ENCODE measurements at places on chromosomes 4 and X. TPM values are rescaled to one million over a fixed set of nuclear protein-coding genes. Genes with fewer than 3 reads are reported as not detected.

DNA sequence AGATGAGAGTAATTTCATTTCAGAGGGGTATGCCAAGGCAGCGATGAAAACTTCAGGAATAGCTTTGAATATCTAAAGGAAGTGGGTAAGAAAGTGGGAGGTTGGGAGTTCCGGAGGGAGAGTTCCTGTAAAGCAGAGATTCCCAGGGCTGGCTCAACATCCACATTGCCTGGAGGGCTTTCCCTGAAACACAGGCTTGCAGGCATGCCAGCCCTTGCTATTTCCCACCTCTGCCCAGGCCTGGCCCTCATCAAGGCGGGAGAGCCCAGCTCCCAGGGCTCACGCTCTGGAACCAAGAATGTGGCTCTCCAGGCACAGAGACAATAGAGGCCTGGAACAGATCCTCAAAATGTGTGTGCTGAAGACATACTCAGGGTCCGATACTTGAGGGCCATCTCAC is 43.8 kb upstream of the CLDN34 start:
- no peak for DNase-seq

DNA sequence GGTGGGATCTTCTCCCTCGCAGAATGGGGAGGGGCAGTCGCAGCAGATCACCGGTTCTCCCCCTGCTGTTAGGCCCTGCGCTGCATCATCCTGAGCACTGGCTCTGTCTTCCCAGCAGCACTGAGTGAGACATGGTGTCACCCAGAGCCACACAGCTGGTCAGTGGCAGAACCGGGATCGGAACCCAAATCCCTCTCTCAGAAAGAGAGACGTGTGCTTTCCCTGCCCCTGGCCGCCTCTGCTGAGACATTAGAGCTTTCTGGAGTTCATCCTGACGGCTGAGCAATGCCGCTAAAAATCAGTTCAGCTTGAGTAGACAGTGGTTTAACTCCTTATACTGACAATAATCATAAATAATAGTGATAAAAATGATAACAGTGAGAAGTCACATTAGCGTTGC is 87.9 kb downstream of the EVC start:
- no peak for DNase-seq

- no peak for DNase-seq
Measured at GRCh38 chr4:182855312-182855711, 61.9 kb downstream of the DCTD start.

GRCh38 chr4:142574306-142574705 is 271.8 kb downstream of the INPP4B start:
- no peak for DNase-seq

DNA sequence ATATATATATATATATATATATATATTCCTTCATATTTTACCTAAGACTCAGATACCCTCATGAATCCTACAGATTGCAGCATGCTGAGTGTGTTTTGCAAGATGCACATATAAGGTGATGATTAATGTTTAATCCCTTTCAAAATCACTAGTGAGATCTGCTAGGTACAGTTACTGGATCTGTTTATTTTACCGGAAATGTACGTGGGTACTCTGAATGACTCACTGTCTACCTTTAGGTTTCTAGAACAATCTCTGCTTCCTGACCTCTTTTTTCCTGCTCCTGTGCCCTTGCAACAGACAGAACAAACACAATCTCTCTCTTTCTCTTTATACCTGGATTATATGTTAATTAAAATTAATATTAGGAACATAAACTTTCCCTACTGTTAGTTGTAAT is 379.6 kb downstream of the FAM133A start:
- DNase-seq: no peak

DNA sequence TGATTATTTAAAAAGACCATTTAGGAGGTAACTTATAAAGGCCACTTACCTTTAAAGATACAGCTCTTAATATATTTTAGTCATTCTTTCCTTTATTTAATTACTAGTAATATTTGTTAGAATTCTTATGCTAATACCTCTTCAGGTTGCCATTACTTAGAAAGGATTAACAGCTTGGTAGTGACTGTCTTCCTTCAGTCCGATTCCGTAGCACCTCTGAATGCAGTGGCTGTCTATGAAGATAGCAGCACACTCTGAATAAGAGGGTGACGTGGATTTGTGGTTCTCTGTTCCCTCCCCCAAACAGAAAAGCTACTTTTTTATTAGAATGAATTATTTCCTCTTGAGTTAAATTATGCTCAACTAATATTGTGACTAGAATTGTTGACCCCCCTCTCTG is 92.6 kb upstream of the TENM3 start:
- DNase-seq: no peak

- no peak for DNase-seq
Measured at GRCh38 chrX:261919-262352, 19.2 kb upstream of the PLCXD1 start.

DNA sequence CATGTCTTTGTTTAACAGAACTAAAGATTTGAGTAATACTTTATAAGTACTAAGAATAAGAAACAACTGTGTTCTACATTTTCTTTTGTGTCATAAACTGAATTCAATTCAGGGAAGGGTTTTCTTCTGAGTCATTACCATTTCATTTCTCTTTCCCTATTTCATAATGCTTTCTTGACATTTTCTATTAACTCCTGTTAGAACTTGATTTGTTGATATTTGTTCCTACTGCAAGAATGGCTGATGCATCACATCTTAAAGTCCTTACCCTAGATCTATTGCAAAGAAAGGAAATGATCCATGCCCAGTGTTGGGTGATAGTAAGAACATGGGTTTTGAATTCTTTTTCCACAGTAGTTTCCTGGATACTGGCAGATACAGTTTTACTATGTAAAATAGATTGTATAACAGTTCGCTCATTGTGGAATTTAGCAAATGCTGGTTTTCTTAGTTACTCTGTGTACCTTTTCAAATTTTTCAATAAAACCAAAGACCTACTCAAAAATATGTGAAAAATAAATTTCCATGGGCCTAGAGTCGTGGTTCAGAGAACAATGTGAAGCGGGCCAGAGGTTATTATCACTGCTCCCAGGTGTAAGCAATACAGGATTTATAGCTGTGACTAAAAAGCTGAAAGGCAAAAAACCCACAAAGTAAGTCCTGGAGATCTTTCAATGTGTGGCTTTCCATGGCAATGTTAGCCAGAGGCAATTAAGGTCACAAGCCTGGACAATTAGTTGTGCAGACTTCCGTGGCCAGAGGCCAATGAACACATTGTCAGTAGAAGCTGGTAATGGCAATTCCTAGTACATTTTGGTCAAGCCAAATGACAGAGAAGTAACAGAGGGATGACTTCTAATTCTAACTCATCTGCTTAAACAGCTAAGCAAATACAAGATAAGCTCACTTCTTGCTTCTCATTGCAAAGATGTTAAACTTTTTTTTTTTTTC is 127.3 kb upstream of the FAT4 start:
- no peak for DNase-seq

- no peak for DNase-seq
Measured at GRCh38 chr4:11626066-11626465, 197.4 kb upstream of the HS3ST1 start.

DNA sequence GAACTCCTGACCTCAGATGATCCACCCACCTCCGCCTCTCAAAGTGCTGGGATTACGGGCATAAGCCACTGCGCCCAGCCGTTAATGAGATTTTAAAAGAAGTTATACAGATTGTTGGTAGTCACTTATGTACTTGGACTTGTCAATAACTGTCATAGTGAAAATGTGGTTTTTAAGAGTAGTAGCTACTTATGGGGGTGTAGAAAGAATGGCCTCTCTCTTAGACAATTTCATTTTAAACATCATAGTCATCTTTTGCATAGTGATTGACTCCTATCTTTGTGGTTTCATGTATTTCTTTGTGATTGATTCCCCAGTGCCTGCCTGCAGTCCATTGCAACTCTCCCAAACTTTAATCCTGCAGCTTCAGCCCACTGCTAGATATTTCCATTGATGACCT is 17.4 kb downstream of the FAM199X start:
- DNase-seq: no peak

- peak; percentile 44 for DNase-seq
Measured at GRCh38 chr4:153518637-153519389, 52.7 kb downstream of the TMEM131L start.

DNA sequence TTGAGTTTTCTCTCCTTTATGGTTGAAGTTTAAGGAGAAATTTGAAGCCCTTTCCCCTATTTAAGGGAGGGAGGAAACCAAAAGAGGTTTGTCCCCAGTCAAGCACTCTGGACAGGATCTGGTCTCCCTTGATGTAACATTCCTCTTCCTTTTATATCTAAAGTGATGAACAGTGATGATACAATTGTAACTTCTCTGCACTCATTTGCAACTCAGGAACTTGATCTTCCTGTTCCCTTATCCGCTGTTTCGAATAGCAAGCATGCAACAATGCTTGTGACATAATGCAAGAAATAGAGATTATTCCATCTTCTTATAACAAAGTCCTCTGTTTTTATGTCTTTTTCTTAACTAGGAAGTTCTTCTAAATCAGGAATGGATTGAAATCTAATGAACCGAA is 18.3 kb downstream of the ALPK1 start:
- DNase-seq: no peak

GRCh38 chr4:81486502-81486901 is 14.8 kb upstream of the RASGEF1B start:
- DNase-seq: no peak

GRCh38 chr4:39337841-39338240 is 28.3 kb downstream of the RFC1 start:
- no peak for DNase-seq

DNA sequence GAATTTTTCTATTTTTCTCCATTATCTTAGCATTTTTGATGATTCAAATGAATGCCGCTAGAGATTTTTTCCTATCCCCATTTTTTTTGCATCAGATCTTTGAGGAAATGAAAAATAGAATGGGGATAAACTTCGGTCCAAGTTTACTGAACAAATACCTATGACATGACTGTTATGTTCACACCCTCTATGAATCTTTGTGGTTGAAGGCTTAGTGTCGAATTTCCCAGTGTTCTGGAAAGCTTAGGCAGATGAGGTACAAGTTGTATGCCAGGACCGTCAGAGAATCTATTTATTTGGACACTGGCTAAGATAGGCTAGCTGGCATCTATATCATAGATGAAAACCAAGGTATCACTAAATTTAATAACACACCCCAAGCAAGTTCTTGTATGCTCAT is 123.4 kb downstream of the SPCS3 start:
- DNase-seq: no peak

- DNase-seq: no peak
Measured at GRCh38 chr4:170030121-170030520, 3.9 kb upstream of the MFAP3L start.

DNA sequence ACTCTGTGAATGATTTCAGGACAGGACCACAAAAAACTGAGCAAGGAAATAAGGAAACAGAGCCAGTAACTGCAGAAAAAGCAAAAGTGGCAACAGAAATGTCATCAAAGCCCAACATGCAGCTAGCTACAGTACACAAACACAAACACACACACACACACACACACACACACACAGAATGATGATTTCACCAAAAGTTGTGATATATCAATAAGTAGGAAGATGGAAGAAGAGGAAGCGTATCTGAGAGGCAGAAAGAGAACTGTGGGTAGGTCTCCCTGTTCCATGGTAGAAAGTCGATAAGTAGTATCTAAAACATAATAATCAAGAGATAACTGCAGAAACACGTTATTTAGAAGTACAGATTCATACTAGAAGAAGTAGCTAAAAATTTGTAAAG is 148.3 kb downstream of the MGST2 start:
- no peak for DNase-seq

DNA sequence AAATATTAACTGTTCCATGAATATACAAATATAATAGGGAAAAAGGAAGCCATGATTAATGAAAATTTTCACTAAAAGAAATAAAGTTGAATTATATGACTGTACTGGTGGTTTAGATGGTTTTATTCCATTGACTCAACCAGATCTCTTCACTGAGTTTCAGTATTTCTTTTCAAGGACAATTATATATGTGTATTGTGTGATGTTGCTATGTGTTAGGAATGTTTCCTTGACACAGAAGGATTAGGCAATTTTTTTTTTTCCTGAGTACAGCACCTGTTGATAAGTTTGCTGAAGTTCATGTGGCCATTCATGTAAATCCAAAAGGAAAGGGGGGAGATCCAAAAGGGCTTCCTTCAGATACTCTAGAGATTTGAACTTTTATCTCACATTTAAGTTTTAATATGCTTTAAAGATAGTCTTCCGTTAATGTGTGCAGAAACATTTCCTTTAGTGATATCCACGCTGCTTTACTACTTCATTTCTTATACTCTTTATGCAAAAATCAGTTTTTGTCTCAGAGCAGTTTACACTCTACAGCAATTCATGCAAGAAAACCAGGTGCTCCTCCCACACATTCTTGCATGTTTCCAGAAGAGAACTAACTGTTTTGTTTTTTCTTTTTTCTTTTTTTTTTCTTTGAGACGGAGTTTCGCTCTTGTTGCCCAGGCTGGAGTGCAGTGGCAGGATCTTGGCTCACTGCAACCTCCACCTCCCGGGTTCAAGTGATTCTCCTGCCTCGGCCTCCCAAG is 249.1 kb downstream of the RPA4 start:
- DNase-seq: no peak

GRCh38 chr4:101400096-101400495 is 52.8 kb upstream of the PPP3CA start:
- DNase-seq: no peak

GRCh38 chr4:102665527-102665926 is 95.2 kb downstream of the MANBA start:
- DNase-seq: no peak

DNA sequence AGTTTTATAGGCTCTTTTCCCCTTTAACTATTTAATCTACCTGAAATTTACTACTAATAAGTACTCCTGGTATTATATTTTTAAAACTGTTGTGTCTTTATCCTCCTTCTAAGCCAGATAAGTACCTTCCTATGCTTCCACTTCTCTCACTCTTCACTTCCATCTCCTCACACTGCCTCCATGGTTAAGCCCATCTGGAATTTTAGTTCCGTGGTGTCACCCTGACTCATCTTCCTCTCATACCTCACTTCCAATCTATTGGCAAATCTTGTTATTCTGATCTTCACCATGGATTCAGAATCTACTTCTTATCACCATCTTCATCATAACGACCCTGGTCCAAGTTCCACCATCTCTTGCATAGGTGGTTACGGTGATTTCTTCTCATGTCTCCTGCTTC is 32.7 kb upstream of the DAPP1 start:
- DNase-seq: no peak

- no peak for DNase-seq
Measured at GRCh38 chrX:3521396-3521795, 174.9 kb upstream of the MXRA5 start.

The SMARCA5 gene
- 29.1 TPM for total RNA-seq

The NAAA gene
- total RNA-seq: 156 TPM

The CABS1 gene
- not detected for total RNA-seq

The GPM6B gene
- 1.9 TPM for total RNA-seq

The RS1 gene
- total RNA-seq: not detected

The PPP2R2C gene
- total RNA-seq: not detected

The IL1RAPL1 gene
- 0.18 TPM for total RNA-seq

The FBXL5 gene
- total RNA-seq: 48.2 TPM

The ARHGAP4 gene
- 35.5 TPM for total RNA-seq

The MID2 gene
- total RNA-seq: 2.2 TPM
